Right lobe of liver (tissue), 6 donors: ENCODE measurements at places on chromosomes 11 and 22.

GRCh38 chr11:29208117-29208516 lies 808.7 kb downstream of the KCNA4 start:
- DNase-seq, result no peak

DNA sequence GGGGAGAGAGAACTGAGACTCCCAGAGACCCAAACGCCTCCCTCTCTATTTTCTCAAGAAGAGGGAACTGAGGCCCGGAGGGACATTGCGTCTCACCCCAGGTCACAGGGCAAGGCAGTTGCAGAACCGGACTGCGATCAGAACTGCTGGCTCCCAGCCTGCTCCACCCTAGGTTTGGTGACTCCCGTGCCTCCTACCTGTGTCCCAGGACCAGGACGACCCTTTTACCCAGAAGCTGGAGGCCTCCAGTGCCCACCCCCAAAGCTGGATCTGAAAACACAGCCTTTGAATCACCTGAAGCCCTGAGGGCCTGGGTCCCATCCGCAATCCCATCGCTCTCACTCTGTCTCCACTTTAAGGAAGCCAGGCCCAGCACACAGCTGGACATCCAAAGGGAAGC lies 1.4 kb downstream of the GSTT4 start:
- no peak for DNase-seq

DNA sequence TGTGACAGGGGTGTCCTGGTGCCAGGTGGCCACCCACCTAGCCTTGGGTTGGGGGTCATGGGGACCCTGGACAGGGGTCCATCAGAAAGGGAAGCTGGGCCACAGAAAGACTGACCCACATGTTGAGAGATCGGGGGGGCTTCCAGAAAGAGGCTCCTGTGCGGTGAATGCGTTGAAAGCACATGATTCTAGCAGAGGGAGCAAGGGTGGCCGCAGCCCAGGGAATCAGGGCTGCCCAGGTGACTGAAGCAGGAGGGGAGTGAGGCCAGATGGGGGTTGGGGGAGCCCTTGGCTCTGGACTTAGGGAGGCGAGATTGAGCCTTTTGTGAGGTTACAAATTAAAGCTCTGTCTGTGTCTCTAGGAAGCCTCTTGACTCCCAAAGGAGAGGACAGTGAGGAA lies 80.7 kb downstream of the MORC2 start:
- peak; percentile 6 for DNase-seq

DNA sequence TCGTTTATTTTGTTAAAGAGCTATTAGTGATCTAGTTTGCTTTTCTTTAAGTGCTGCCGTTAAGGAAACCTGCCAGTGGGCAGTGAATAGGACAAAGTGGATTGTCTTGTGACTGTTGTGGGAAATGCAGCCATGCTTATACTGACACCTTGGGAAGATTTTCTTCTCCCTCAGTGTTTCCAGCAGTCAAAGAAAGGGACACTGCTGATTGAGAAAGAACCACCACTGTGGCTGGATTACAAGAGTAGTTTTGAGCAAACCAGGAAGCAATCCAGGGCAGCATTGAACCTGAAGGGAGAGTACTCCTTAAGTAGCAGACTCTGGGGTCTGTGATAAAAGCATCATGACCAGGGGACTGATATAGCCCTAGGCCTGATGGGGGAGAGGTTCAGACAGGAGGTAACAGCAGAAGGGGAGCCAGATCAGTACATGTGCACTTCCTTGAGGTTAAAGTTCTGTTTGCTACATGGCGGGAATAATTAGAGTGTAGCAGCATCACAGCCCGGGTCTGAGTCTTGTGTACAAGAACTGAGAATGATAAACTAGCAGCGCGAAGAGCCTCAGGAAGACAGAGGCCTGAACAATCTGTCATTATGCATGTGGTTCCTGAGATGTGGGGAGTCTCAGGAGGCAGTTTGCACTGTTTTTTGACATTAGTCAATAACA lies 167.8 kb downstream of the C11orf91 start:
- DNase-seq, result no peak

- DNase-seq, result no peak
Observed at GRCh38 chr11:108204929-108205499, 17.4 kb downstream of the NPAT start.

- no peak for DNase-seq
Observed at GRCh38 chr22:40310768-40311120, 35.6 kb upstream of the ADSL start.

- DNase-seq, result no peak
Observed at GRCh38 chr11:92558323-92558722, 333.7 kb downstream of the FAT3 start.

DNA sequence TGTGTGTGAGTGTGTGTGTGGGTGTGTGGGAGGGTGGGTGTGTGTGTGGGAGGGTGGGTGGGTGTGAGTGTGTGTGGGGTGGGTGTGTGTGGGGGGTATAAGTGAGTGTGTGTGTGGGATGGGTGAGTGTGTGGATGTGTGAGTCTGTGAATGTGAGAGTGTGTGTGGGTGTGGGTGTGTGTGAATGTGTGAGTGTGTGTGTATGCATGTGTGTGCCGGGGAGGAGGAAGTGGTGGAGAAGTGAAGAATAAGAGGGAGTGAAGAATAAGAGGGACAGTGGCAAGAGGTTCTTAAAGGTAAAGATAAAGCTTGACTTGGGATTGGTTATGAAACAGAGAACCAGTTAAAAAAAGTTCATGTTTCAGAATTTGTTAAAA lies 54.0 kb downstream of the PRR5L start:
- DNase-seq, result no peak

DNA sequence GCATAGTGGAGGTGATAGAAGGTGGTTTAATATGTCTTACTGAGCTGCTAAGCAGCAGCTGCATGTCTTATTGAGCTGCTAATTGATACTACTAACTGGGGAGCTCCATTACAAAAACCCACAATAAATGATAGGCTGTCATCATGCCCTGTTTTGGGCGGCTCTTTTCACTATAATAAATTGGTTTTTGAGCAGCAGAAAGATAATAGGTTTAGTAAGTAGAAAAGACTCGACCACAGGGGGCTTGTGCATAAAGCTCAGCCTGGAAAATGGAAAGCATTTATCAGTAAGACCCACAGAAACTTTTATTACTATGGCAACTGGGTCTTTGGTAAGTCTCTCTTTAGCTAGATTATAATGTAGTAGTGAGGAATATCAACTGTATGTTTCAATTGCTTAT lies 117.6 kb downstream of the LDLRAD3 start:
- DNase-seq, result no peak

GRCh38 chr11:128667873-128668272 lies 26.0 kb upstream of the FLI1 start:
- no peak for DNase-seq

DNA sequence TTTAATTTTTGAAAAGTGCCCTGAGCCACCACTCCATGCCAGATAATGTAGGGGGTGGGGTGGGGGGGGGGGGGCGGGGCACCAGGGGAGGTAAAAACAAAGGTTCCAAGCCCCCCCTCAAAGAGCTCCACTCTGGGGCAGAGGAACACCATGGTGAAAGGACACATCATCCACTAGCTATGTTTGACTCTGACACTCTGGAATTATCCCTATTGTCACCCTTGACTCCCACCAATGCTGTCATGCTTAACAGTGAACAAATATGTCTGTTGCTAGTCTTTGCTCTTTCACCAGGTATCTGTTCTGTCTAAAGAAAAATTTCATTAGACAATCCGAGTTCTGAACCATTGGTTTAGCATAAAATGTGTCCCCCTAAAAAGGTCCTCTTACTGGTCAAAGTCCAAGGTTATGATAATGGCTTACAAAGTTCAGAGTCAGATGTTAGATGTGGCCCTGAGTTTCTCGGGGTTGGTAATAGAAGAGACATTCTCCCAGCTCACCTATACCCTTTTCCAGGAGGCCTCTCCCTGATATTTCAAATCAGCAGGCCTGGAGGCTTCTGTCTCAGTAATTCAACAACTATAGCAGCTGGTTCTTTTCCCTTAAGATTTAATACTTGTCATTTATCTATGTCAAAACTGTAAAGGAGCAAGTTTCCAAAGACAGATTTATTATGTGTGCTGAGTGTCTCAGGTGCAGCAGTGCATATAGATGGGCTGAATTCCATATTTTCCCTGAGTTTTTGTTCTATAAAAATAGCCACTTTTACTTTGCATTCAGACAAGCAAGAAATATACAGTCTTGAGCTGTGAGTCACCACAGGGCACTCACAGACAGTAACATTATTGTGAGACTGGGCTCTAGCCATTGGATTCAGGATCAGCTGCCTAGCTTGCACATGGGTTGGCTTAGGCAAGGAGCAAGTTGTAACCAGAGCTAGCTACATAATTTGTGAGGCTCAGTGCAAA lies 174.1 kb downstream of the CSNK2A3 start:
- DNase-seq, result no peak

GRCh38 chr11:110130642-110131238 lies 37.5 kb downstream of the ZC3H12C start:
- no peak for DNase-seq

- no peak for DNase-seq
Observed at GRCh38 chr22:31509061-31509762, 12.9 kb downstream of the SFI1 start.

GRCh38 chr11:92180664-92181251 lies 43.9 kb upstream of the FAT3 start:
- DNase-seq, result no peak

DNA sequence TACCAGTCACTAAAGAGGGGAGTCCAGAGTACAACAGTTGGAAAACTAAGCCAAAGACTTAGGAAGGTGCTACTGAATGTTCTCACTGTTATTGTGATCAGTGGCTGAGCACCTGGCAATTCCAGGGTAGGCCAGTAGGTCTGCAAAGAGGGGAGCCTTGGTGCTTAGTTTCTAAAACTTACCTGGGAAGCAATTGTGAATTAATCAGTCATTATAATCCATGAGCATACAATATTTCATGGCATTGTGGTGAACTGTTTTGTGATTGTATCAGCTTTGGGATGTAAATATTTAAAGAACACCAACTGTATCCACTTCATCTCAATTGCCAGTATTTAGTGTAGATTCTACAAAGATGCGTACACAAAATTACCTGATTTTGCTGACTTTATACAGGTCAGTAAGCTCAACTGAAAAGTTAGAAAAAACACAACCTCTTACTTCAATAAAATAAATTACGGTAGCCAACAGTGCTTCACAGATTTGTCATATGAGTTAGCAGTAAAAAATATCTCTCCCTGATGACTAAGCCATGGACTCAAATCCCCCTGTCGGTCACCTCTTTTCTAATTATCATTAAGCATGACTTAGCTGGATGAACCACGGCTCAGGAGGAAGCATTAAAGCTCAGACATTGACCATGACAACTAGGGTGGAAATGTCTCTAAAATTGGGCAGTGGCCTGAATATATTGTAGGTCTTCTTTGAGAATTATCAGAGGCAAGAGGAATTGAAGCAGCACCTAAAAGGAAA lies 30.8 kb upstream of the SORL1 start:
- no peak for DNase-seq

GRCh38 chr11:33682446-33682845 lies 18.2 kb downstream of the C11orf91 start:
- no peak for DNase-seq

DNA sequence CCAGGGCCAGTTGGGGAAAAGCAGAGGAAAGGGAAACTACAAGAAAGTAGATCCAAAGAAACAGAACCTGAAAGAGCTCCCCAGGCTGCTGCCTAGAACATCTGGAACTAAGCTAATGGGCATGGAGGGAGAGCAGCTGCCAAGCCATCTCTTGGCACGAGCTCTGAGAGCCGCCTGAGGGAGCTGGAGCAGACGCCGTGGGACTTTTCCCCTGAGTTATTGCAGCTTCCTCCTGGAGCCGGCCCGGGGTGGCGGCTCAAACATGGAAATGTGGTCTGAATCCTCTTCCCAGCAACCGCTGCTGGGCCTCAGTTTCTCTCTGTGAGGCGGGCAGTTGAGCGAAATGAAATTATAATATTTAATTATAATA lies 41.8 kb downstream of the LIF start:
- DNase-seq, result peak; percentile 11

GRCh38 chr11:80320765-80321164 lies 879.9 kb upstream of the TENM4 start:
- no peak for DNase-seq

DNA sequence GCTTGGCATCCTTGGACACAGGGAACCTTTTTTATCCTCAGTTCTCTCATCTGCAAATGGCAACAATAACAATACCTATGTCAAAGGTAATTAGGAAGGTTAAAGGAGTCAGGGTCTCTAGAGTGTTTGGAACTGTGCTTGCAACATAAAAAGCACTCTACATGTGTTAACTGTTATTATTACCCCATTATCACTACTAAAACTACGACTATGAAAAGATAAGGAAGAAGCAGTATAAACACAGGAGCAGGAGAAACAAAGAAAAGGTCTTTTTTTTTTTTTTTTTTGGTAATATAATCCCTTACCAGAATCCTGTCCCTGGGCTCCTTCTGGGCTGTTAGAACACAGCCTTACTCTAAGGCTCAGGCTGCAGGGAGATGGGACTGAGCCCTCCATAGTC lies 348.2 kb downstream of the CADM1 start:
- DNase-seq, result no peak

DNA sequence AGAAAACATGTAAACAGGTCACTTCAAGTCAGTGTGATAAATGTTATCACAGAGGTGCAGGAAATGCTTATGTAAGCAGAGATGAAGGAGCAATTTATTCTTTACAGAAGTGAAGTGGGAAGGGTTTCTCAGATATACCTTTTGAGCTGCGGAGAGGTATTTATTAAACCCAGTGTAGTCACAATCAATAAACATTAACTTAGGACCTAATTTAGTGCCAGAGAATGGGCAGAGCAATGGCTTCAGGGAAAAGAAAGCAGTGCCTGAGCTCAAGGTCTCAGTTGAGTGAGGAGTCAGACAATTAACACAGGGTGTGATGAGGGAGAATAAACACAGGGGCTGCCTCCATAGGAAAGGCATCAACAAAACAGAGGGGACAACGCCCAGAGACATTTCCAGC lies 1.9 kb downstream of the MS4A5 start:
- DNase-seq, result no peak

DNA sequence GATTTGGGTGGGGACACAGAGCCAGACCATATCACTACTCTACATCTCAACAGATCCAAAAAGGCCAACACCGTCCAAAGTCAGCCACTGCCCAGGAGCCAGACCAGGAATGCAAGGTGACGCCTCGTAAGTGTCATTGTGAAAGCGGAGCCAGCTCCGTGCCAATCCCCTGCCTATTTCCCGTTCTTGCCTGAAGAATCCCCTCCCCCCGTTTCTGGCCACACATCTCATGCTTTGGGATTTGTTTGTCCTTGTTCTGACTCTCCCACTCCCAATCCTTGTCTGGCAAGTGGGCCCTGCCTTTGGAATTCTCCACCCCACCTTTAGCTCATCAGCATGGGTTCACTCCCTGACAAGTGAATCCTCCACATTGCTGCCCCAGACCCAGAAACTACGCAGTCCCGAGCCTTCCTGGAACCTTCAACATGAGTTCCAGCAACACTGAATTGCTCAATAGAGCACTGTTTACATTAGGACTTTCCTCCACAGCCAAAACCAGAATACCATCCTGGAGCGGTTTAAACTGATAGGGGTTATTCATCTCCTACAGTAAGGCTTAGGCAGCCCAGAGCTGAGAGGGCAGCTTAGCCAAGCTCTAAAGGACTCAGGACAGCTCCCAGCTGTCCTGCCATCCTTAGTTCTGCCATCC lies 6.0 kb upstream of the SLC35C1 start:
- peak; percentile 83 for DNase-seq
